ENCODE measurements at places on chromosomes 7 and 10. TPM values are rescaled to one million over a fixed set of nuclear protein-coding genes. Genes with fewer than 3 reads are reported as not detected.

- H3K27ac ChIP-seq: no peak overlapping the region
- H3K4me1 ChIP-seq: no peaks in the 10 kb centered on the region
- no peaks in the 10 kb centered on the region for H3K36me3 ChIP-seq
- no peak overlapping the region for H3K4me3 ChIP-seq
- no peaks in the 10 kb centered on the region for H3K27me3 ChIP-seq
Measured at GRCh38 chr7:138091032-138091431, 14.8 kb downstream of the AKR1D1 start.

DNA sequence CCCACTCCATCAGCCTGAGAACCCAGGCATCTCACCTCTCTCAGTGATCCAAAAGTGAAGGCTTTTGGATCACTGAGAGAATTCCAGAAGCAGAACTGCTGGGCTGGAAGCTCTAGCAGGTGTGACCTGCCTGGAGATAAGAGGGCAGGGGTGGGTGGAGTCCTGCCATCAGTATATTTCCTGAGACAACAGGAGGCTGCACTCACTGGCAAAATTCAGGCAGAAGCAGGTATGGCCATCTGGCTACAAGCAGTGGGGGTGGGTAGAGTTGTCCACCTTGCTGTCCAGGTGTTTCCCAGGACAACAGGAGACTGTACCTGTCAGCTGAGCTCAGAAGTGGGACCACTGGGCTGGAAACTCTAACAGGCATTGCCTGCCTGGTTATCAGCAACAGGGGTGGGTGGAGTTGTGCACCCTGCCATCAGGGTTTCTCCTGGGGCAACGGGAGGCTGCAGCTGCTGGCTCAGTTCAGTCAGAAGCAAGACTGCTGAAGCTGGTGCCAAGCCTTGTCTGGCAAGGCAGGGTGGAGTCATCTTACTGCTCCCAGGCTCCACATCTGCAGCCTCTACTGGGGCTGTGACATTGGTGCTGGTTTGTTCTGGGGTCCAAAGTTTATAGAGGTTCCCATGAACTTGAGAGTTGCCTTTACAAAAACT is 47.2 kb upstream of the SFTPD start:
- no peaks in the 10 kb centered on the region for H3K4me1 ChIP-seq
- H3K27ac ChIP-seq: no peak overlapping the region
- DNase-seq: no peak
- no peaks in the 10 kb centered on the region for H3K36me3 ChIP-seq
- H3K27me3 ChIP-seq: no peaks in the 10 kb centered on the region

Gene LRMDA
- total RNA-seq: 5.1 TPM

- no peak overlapping the region for H3K27ac ChIP-seq
- H3K27me3 ChIP-seq: no peaks in the 10 kb centered on the region
- peaks cover 3% of the 10 kb centered on the region for H3K36me3 ChIP-seq
Measured at GRCh38 chr7:98168181-98168903, 42.9 kb upstream of the BHLHA15 start.

Gene OPN4
- not detected for total RNA-seq

DNA sequence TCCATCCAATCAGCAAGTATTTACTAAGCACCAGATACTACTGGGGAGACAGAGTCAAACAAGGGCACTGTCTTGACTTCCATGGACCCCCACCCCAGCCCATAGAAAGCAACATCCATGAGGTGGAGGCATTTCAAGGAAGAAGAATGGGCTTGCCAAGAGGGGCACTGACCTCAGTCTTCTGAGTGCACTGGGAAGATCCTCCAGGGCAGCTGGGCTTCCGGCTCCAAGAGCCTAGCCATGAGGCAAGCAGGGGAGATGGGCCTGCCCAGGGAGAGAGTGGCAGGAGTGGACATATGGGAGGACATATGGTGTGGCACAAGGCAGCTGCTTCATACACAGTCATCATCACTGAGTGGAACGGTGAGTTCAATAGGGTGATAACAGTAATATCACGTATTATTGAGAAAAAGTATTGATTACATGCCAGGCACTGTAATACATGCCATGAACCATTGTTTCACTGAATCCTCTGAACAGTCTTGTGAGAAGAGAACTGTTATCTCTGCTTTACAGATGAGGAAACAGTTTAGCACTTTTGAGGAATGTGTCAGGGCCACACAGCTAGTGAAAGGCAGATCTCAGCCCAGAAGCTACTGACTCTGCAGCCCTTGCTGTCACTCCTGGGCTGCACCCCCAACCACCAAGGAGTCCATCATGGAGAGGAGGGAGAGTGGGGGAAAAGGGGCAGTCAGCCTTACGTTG is 331.7 kb upstream of the ZMIZ1 start:
- H3K27ac ChIP-seq: no peak overlapping the region
- no peaks in the 10 kb centered on the region for H3K36me3 ChIP-seq
- DNase-seq: no peak
- no peaks in the 10 kb centered on the region for H3K4me1 ChIP-seq
- H3K27me3 ChIP-seq: peaks cover 6% of the 10 kb centered on the region

DNA sequence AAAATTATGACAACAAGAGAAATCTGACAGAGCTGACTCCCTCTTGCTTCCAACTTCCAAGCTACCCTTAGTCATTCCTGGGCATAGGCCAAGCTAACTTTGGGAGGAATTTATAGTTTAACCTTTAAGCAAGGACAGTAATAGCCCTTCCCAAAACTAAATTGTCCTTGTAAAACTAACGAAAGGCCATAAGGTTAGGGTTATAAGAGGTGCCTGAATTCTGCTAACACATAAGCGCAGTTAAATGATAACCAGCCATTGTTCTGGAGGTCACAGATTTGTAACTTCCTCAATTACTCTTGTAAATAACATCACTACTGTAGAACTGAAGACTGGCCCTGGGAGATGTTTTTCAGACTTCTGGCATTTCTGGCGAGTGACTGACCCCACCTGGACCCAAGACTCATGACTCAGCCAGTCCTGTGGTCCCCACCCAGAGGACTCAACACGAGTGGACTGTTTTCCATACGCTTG is 481.2 kb downstream of the KCNMA1 start:
- peak; percentile 83 for DNase-seq
- H3K27me3 ChIP-seq: no peaks in the 10 kb centered on the region
- H3K27ac ChIP-seq: peak overlapping the region; percentile 32
- no peak overlapping the region for H3K4me3 ChIP-seq
- no peaks in the 10 kb centered on the region for H3K36me3 ChIP-seq

Gene ALOX5
- not detected for total RNA-seq

DNA sequence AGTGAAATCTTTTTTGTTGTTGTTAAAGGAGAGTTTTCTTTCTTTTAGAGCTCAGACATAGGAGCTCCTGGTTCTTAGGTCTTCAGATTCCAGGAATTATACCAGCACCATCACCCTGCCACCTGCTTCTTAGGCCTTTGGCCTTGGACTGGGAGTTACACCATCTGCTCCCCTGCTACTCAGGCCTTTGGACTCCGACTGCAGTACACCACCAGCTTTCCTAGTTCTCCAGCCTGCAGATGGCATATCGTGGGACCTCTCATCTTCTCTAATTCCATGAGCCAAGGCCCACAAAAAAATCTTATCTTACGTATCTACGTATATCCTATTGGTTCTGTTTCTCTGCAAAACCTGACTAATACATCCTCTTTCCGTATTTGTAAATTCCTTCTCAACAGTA is 5.1 kb upstream of the TACC2 start:
- no peak overlapping the region for H3K4me3 ChIP-seq
- DNase-seq: no peak
- no peak overlapping the region for H3K27ac ChIP-seq
- H3K4me1 ChIP-seq: no peaks in the 10 kb centered on the region
- H3K36me3 ChIP-seq: no peaks in the 10 kb centered on the region

DNA sequence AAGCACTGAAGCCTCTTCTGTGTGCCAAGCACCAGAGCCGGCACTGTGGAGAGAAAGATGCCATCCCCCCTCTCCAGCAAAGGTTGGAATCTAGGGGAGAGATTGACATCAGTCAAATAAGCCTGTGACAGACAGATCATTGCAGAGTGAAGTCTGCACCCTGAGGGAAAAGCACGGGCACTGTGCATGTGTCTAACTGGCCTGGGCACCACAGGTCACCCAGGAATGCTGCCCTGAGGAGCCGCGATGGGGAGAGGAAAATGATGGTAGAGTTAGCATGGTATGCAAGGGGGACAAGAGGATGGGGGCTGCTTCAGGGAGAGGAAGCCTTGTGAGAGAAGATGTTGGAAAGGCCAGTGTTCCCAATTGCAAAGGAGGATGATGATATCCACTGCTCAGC is 261.0 kb downstream of the GRID1 start:
- no peaks in the 10 kb centered on the region for H3K36me3 ChIP-seq
- no peak overlapping the region for H3K4me3 ChIP-seq
- no peak for DNase-seq
- no peaks in the 10 kb centered on the region for H3K27me3 ChIP-seq
- no peaks in the 10 kb centered on the region for H3K4me1 ChIP-seq

Gene ABCB4
- total RNA-seq: 0.15 TPM

DNA sequence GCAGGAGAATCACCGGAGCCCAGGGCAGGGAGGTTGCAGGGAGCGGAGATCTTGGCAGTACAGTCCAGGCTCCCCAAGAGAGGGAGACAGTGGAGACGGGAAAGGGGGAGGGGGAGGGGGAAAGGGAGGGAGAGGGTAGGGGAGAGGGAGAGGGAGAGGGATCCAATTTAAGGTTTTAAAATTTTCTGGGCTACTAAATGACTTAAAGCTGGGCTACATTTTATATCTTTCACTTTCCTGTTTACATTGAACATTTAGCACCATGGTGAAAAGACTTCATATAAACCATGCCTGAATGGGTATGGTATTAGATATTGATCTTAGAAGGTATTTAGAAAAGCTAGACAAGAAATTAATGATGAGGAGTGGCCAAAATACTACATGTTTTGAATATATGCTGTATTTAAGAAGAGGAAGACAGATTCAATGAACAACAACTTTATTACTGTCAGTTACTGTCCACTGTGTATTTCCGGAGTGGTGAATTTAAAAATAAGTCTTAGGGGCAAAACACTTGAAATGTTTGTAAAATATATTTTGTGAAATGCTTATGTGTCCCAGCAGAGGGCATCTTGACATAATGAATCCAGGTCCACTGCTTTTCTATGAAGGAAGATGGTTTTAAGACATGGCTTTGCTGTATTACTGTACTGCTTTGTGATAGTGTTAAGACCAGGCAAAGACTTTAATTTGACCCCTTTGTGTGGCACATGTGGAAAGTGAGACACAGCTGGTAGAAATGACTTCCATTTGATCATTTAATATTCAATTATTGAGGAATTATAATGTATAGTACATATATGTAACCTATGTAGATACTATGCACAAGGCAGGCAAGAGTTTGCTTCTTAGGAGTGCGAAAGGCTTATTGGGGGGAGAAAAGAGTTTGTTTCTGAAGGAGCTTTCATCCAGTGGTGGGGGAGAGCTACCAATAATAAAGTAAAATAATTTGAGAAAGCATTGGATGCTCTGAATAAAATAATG is 52.8 kb downstream of the NRF1 start:
- H3K27ac ChIP-seq: no peak overlapping the region
- peaks cover 3% of the 10 kb centered on the region for H3K36me3 ChIP-seq
- peaks cover 7% of the 10 kb centered on the region for H3K4me1 ChIP-seq
- no peaks in the 10 kb centered on the region for H3K27me3 ChIP-seq
- no peak overlapping the region for H3K4me3 ChIP-seq

Gene FXYD4
- total RNA-seq: not detected

Gene UNCX
- not detected for total RNA-seq

- H3K27me3 ChIP-seq: no peaks in the 10 kb centered on the region
- H3K27ac ChIP-seq: no peak overlapping the region
- no peaks in the 10 kb centered on the region for H3K36me3 ChIP-seq
- no peak for DNase-seq
- H3K4me3 ChIP-seq: no peak overlapping the region
Measured at GRCh38 chr7:15476531-15476918, 85.3 kb downstream of the AGMO start.

GRCh38 chr7:73613954-73614735 is 10.2 kb downstream of the MLXIPL start:
- H3K36me3 ChIP-seq: no peaks in the 10 kb centered on the region
- no peak overlapping the region for H3K4me3 ChIP-seq
- no peak overlapping the region for H3K27ac ChIP-seq
- DNase-seq: no peak
- no peaks in the 10 kb centered on the region for H3K27me3 ChIP-seq
- H3K4me1 ChIP-seq: peaks cover 4% of the 10 kb centered on the region

Gene TCAF2
- total RNA-seq: 7.1 TPM

Gene MEST
- 52.6 TPM for total RNA-seq

- no peak overlapping the region for H3K4me3 ChIP-seq
- H3K36me3 ChIP-seq: no peaks in the 10 kb centered on the region
- no peak overlapping the region for H3K27ac ChIP-seq
- no peaks in the 10 kb centered on the region for H3K27me3 ChIP-seq
- DNase-seq: no peak
Measured at GRCh38 chr7:341841-342638, 52.1 kb downstream of the FOXL3 start.

GRCh38 chr10:69057951-69058297 is 30.0 kb upstream of the SRGN start:
- no peak for DNase-seq
- peaks cover 48% of the 10 kb centered on the region for H3K4me1 ChIP-seq
- H3K36me3 ChIP-seq: no peaks in the 10 kb centered on the region
- no peaks in the 10 kb centered on the region for H3K27me3 ChIP-seq
- peak overlapping the region; percentile 57 for H3K27ac ChIP-seq

- H3K4me1 ChIP-seq: peaks cover 30% of the 10 kb centered on the region
- DNase-seq: peak; percentile 83
- peak overlapping the region; percentile 63 for H3K27ac ChIP-seq
- no peaks in the 10 kb centered on the region for H3K36me3 ChIP-seq
Measured at GRCh38 chr7:34451923-34452322, 206.1 kb upstream of the NPSR1 start.

- H3K36me3 ChIP-seq: no peaks in the 10 kb centered on the region
- DNase-seq: no peak
- H3K4me1 ChIP-seq: no peaks in the 10 kb centered on the region
- no peak overlapping the region for H3K4me3 ChIP-seq
- no peaks in the 10 kb centered on the region for H3K27me3 ChIP-seq
- H3K27ac ChIP-seq: no peak overlapping the region
Measured at GRCh38 chr10:49277973-49278372, 21.0 kb upstream of the C10orf71 start.

DNA sequence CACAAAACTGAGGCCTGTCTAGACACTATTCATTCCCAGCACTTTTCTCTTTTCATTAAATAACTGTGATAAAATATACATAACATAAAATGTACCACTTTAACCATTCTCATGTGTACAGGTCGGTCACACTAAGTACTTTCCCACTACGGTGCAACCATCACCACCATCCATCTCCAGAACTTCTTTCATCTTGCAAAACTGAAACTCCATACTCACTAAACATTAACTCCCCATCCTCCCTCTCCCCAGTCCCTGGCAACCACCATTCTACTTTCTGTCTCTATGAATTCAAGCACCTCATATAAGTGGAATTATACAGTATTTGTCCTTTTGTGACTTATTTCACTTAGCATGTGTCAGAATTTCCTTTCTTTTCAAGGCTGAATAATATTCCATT is 53.0 kb downstream of the ARHGAP12 start:
- H3K27ac ChIP-seq: no peak overlapping the region
- H3K27me3 ChIP-seq: no peaks in the 10 kb centered on the region
- H3K4me3 ChIP-seq: no peak overlapping the region
- H3K4me1 ChIP-seq: no peaks in the 10 kb centered on the region

Gene WNT2
- total RNA-seq: not detected

Gene CYREN
- 30.8 TPM for total RNA-seq

Gene RSPH10B
- 0.18 TPM for total RNA-seq
